ENCODE measurements at places on chromosomes 3 and 15. TPM values are rescaled to one million over a fixed set of nuclear protein-coding genes. Genes with fewer than 3 reads are reported as not detected.

Gene LINGO1
- total RNA-seq = under 0.01 TPM

Gene RLBP1
- total RNA-seq = not detected

Gene TFDP2
- 86.2 TPM for total RNA-seq

Gene CLSTN2
- total RNA-seq = 0.05 TPM

Gene CCR1
- total RNA-seq = not detected

Gene SCAANT1
- total RNA-seq = not detected

Gene RPP14
- total RNA-seq = 12.3 TPM

Gene ZNF609
- 15.7 TPM for total RNA-seq

Gene NEIL1
- total RNA-seq = 7.9 TPM

Gene SERPINI2
- not detected for total RNA-seq

Gene CCR5
- total RNA-seq = not detected

Gene CCDC80
- 6.0 TPM for total RNA-seq

Gene CSPG4
- under 0.01 TPM for total RNA-seq

Gene KLHL25
- 3.5 TPM for total RNA-seq

Gene MESP2
- total RNA-seq = not detected

Gene ROBO2
- 0.13 TPM for total RNA-seq

Gene HRG
- not detected for total RNA-seq

Gene DAZL
- not detected for total RNA-seq

Gene PLCH1
- total RNA-seq = not detected

Gene CCR8
- total RNA-seq = not detected

Gene PCOLCE2
- total RNA-seq = not detected

Gene CACNA2D3
- total RNA-seq = not detected

Gene LHFPL4
- total RNA-seq = not detected

Gene AGTR1
- total RNA-seq = not detected

Gene KNG1
- total RNA-seq = not detected

Gene CNTN6
- total RNA-seq = not detected

Gene GRAMD2A
- total RNA-seq = 0.20 TPM

Gene USP50
- not detected for total RNA-seq

Gene AP3B2
- total RNA-seq = not detected

Gene C3orf22
- not detected for total RNA-seq

Gene NDN
- total RNA-seq = 16.1 TPM

Gene CSPG5
- total RNA-seq = not detected

Gene ELP6
- 30.2 TPM for total RNA-seq

Gene KBTBD13
- total RNA-seq = not detected

Gene TERC
- 146 TPM for total RNA-seq

Gene MRAS
- total RNA-seq = 3.5 TPM

Gene ROPN1B
- not detected for total RNA-seq

Gene RASGRF1
- 0.07 TPM for total RNA-seq

Gene ALG1L2
- total RNA-seq = not detected

Gene PAK6
- 0.20 TPM for total RNA-seq

Gene NBEAL2
- 34.7 TPM for total RNA-seq

Gene LZTFL1
- 20.3 TPM for total RNA-seq

Gene CKMT1A
- total RNA-seq = not detected

Gene TM4SF18
- 346 TPM for total RNA-seq

Gene SNX22
- total RNA-seq = 0.39 TPM

Gene VWA5B2
- total RNA-seq = not detected

Gene CLDN16
- total RNA-seq = 0.39 TPM

Gene IGSF10
- not detected for total RNA-seq

Gene SCG3
- total RNA-seq = not detected

Gene ANKUB1
- total RNA-seq = not detected

Data from mammary microvascular endothelial cell (primary cell).